ENCODE measurements at places on chromosomes 2 and 18.

- DNase-seq: peak; percentile 11
Measured at GRCh38 chr18:63971320-63972001, 1.6 kb downstream of the SERPINB8 start.

DNA sequence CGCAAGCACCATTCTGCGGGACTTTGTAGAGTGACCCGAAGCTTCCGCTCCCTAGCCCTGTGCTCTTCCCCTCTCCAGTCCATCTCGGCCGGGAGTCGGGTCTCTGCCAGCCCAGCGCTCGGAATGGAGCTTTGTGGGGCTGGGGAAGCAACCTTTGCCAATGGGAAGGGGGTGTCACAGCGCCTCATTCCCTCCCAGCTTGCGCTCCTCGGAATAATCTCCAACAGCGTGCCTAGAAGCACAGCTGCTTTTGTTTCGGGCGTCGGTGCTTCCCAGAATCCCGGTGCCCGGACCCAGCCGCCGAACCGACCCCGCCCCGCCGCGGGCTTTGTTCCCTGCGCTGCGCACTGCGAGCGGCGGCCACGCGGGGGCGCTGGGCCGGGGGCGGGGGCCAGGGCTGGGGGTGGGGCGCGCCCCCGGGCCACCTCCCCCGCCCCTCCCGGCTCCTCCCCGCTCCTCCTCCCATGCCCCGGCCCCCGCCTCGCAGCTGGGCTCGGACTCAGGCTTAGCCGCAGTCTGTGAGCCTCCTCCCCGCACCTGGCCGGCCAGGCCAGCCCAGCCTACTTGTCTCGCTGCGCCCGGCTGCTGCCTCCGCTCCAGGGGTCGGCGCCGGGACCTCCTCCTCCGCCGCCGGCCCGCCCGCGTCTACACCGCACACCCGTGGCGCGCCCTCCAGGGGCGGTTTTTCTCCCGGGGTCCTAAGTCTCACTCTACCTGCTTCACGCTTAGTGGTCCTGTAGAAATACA is 77.7 kb upstream of the SMAD2 start:
- DNase-seq: peak; percentile 53

DNA sequence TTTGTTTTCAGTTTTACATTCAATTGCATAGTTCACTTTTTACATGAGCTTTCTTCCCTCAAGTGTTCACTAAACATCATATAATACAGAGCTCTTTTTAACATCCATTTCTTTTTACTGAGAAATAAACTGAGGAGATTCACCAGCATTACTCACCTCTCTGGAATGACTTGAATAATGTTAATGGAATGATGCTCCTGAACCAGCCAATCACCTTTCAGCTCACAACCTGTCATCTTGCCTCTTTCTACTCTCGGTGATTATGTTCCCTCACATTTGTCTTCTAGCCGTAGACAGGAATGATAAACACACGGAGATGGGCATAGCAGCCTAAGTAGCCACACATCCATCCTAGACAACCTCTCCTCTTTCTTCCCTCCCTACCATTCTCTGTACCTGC is 301.7 kb downstream of the PAX3 start:
- DNase-seq: peak; percentile 93

DNA sequence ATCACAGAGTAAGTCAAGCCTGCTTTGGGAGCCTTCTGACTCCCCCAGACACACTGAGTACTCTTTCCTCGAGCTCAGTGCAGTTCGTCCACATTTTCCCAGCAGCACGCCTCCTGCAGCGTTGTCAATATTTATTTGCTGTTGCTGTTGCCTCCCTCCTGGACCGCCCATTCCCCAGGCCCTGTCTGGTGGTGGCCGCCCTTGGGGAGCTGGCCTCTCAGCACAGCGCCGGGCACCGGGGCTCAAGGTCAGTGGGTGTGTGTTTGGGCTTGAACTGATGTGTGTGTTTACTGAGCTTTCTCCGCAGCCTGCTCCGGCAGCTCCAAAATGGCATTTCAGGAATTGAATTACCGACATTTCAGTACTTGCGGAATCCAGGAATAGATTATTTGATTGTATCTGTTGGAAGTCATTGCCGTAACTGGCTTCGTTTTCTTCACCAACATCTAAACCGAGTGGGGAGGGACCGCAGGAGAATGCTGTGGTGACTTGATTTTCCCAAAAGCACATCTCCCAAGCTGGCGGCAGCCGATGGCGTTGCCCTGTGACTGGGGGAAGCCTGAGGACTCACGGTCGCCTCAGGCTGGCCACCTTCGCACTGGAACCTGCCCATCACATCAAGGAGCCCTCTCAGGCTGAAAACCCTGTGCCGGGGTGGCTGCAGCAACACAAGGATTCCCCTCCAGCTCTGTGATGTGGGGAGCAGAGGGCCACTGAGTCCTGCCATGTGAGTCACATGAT is 66.0 kb downstream of the HPCAL1 start:
- no peak for DNase-seq

DNA sequence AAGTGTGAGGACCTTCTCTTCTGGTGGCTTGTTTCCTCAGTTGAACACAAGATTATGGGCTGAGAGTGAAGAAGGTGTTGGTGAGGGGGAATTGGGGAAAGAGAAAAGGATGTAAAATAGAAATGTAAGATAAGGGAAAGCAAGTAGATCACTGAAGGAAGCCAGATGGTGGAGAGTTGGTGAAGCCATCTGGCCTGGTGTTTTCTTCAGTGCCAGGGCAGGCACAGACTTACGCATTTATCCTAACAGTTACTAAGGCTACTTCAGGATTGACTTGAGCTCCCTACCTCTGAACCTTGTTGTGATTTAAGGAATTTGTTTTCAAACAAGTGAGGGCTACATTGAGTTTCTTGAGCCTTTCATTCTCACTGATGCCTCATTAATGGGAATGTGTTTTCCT is 113.8 kb downstream of the GALNT1 start:
- DNase-seq: no peak

DNA sequence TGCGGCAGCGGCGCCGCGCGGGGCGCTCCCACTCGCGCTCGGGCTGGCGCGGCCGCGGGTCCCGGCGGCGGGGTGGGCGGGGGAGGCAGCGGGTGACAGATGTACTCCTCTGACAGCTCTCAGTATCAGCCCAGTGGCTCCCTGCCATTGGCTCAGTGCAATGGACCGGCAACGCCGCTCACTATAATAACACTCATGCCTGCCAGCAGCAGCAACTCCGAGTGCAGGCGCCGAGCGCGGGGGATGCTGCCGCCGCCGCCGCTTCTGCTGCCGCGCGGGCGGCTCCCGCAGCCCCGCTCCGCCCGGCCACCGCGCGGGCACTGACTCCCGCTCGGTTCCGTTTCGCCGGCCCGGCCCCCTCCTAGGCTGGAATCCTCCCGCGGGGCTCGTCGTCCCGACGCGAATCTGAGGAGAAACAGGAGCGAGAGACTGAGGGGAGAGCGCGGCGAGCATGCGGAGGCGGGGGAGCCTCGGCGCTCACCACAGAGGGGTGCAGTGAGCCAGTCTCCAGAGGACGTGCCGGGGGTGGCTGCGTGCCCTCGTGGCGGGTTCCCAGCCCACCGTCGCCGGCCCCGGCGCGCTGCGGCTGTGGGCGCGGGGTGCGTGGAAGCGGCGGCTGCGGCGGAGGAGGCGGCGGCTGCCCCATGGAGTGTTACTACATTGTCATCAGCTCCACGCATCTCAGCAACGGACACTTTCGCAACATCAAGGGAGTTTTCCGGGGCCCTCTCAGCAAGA is at the start of gene ZNF804A:
Gene ZNF804A, plus strand, starts transcription at position 214 of the 738 bp plus-strand sequence. Its CDS starts 431 bp downstream, at position 645.
- peak; percentile 64 for DNase-seq

- peak; percentile 80 for DNase-seq
Measured at GRCh38 chr2:40281021-40281940, 170.6 kb downstream of the SLC8A1 start.

GRCh38 chr2:10481666-10482157 is 33.6 kb upstream of the ODC1 start:
- DNase-seq: no peak

GRCh38 chr2:11406267-11406957 is 59.5 kb downstream of the E2F6 start:
- DNase-seq: peak; percentile 85

DNA sequence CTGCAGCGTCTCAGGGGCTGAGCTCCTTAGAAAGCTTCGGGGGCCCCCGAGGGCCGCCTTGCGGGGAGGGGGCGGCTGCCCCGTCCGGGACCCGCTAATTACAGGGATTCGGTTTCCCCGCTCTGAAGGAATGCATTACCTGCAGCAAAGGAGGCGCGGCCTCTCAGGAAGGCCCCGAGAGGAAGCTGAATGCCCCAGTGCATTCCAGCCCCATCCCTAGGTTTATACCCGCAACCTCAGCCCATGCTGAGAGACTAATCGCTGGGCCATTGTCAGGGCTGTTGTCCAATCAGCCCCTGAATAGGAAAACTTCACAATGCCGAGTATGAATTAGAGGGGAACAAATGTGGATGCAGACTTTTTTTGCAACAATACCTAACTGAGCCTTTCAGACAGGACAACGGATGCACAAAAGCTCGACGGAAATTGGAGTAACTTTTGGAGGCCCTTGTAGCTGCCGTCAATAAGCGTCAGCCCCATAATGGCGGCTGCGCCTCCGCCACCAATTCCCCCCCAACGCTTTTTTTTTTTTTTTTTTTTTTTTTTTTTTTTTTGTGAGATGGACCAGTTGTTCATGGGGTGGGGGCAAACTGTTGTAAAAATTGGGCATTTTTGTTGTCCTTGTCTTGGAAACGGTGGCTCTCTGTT is 138.6 kb upstream of the SIX3 start:
- DNase-seq: no peak

DNA sequence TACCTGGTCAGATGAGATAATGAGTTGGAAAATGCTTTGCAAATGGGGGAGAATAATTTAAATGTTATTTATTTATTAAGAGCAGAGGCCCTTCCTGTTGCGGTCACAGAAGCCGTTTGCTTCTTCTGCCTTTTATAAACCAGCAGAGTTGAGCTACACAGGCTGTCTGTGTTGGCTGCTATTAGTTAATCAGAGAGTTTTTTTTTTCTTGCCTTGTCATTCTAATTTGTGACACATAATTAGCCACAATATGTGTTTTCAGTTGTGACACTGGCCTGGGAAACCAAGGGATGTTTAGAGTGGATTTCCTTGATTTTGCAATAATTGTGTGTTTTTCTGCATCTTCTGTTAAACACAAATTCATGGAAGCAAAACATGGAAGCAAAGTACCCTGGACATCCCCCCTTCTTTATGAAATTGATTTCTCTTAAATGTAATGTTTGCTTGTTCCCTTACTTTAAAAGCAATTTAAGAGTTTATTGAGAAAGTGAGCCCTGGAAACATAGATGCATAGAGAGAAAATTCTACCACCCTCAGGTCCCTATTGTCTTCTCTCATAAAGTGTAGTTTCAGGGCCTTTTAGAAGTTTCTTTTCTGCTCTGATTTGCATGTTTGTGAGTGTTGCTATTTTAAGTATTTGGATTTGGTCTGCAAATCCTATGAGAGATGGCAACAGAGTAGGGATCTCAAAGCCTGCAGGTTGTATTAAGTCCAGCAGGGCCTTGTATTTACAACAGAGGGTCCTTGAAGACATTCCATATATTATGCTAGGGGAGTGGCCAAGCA is 22.8 kb upstream of the IL37 start:
- no peak for DNase-seq

GRCh38 chr2:151570191-151570590 is 160.5 kb downstream of the RIF1 start:
- DNase-seq: no peak

DNA sequence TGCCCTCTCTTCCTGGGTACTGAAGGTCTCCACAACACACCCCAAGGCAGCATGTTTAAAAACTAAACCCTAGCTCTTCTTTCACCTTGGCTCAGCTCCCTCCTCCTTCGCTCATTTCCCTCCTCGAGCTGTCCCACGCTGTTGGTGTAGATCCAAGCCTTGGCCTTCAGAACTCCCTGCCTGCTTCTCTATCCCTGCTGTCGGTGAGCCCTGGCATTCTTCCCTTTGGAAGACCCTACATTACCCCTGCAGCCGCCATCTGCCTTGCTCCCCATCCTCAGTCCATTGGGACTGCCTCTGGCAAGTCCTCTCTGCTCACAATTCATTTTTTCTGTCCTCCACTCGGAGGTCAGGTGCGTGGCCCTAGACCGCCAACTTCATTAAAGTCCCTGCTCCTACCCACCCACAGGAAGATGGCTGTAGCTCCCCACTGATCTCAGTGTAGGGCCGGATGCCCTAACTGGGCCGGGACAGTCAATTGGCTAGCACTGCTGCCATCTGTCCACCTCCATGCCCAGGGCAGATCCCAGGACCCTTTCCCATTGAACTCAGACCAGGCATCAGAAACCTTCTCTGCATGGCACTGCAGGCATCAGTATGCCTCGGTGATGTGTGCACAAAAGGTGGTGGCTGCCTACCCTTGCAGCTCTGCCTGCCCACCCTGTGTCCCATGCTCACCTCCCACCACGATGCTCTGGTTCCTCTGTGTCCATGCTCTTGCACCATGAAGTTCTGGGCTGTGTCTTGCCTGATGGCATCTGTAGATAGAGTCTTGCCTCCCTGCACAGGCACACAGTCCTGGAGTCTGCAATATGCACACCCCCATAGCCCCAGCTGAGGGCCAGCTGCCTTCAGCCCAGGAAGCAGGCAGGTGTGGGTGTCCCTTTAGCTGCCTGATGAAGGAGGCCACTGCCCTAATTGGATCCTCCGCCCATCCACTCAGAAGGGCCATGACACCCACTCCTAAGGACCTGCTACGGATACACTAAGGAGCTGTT is 5.7 kb downstream of the AMER3 start:
- no peak for DNase-seq
